CD4-positive, CD25-positive, alpha-beta regulatory T cell (primary cell): ENCODE measurements at places on chromosomes 4 and X.

- DNase-seq = no peak
Observed at GRCh38 chr4:74317616-74318246, 9.5 kb downstream of the EPGN start.

GRCh38 chr4:77344784-77345183 is 187.8 kb downstream of the CCNG2 start:
- DNase-seq = no peak

GRCh38 chr4:100450449-100450848 is 67.4 kb downstream of the EMCN start:
- DNase-seq = no peak

GRCh38 chr4:95362066-95362465 is 186.7 kb downstream of the UNC5C start:
- DNase-seq = no peak

GRCh38 chr4:177308125-177308524 is 1.5 kb upstream of the NEIL3 start:
- no peak for DNase-seq

DNA sequence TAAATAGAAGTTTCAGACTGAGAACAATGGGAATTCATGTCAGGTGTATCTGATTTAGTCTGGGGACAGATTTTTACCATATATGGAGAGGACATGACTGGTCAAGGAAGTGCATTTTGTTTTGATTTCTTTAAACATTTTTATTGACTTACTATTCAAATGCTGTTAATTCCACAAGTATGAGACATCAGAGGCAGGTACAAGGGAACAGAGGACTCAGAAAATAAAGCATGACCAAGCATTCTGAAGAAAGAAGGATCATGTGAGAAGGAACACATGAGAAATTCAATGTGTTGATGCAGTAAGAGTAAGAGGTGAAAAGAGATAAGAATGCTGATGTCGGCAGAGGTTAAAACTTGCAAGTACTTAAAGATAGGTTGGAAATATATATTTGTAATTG is 1452.6 kb downstream of the PCDH7 start:
- no peak for DNase-seq

DNA sequence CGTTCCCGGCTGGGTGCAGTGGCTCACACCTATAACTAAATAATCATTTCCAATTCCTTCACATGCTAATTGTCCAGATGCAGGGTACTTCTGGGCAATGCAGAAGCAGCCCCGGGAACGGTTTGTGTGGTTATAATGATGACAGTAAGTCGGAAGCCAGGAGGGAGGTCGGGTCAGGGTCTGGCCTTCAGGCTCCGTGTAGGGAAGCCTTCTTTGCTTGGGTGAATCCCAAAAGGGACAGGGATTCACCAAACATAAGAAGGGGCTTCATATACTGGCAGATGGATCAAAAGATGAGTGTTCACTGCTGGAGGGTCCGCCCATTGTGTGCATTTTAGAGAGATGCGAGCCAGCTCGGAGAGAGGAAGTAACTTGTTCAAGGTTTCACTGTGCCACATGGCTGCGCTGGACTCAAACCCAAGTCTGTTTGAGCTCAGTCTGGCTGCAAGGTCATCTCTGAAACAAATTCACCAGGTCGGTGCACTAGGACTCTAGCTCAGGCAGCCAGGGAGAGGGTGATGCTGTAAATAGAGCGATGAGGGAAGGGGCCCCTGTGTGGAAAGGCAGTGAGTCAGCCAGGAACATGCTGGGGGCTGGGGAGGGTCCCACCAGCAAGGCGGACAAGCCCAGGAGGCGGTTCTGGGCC is 4.8 kb upstream of the KIAA0232 start:
- no peak for DNase-seq

- no peak for DNase-seq
Observed at GRCh38 chr4:151653548-151653918, 107.3 kb downstream of the GATB start.

- no peak for DNase-seq
Observed at GRCh38 chr4:61501812-61502211, 301.7 kb downstream of the ADGRL3 start.

DNA sequence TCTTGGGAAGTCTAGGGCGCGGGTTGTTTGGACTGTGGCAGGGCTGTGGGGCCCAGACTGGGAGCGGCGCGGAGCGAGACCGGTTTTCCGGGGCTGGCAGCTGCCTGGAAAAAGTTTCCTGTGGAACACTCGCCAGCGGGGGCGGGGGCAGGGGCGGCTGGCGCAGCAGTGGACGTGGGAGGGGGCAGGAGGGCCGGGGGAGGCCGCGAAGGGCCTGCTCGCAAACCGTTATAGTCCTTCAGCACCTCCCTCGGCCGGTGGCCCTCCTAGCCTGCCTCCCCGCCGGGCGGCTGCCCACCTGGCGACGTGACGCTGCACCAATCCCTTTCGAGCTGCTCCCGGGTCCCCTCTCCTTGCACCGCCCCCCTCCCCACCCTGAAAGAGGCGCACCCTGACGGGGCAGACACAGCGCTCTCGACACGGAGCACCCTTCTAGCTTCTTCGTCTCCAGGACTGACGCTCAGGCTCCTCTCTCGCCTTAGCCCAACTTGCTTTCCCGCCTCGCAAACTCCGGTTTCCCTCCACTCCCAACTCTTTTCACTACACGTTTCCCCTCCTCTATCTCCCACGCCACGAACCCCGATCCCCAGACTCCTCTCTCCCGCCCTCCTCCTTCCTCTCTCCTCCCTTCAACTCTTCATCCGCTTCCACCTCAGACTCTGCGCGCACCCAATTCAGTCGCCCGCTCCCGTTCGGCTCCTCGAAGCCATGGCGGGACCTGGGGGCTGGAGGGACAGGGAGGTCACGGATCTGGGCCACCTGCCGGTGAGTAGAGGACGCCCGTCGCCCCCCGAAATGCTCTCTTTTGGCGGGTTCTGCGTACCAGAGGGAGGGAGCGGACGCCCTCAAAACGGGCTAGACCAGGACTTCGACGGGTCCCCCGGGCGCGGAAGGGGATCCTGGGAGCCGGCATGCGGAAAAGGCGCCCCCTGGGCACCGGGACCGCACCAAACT is at the start of gene NRK:
Gene NRK, plus strand, starts transcription at position 402 of the 954 bp plus-strand sequence. Its CDS starts 307 bp downstream, at position 709.
- DNase-seq = no peak

DNA sequence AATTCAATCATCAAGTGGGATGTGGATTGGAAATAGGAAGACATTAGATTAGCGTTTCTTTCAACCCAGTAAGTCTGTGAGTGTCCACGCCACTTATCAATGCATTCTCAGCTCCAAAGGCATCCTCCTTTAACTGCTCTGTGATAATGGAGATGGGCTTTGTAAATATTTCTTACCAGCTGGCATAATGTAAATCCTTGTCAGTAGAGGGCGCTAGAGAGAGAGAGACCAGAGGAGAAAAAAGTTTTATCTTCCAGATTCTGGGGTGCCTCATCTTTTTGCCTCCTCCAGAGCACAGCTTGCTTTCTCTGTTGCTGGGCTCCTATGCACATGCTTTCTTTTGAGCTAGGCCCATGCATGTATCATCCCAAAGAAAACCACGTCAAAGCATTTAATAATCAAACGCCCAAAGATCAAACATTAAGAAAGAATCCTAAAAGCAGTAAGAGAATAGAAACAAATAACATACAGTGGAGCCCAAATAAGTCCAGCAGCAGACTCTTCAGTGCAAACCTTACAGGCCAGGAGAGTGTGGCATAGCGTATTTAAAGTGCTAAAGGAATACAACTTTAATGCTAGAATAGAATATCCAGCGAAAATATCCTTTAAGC is 9.6 kb upstream of the MTMR1 start:
- no peak for DNase-seq

- DNase-seq = no peak
Observed at GRCh38 chr4:122806981-122807679, 19.5 kb upstream of the FGF2 start.

DNA sequence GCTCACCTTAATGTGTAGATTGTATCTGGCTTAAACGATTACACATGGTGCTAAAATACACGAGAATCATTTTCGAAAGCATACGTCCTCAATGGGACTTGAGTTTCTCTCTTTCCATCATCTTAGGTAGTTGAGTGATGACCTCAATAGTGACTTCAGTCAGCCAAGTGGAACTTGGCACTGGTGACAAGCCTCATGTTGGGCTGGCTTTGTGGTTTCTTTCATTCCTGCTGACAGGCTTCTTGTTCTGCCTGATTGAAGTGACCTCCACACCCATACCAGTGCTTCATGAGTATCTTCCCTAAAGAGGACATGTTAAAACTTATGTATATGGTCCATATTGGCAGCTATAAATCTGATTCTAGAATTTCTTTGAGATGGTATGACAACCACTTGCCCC is 159.1 kb upstream of the WDR1 start:
- no peak for DNase-seq

GRCh38 chr4:4541040-4541631 is 712 bp downstream of the STX18 start:
- peak; percentile 52 for DNase-seq

GRCh38 chrX:114162068-114162735 is 421.7 kb upstream of the HTR2C start:
- no peak for DNase-seq

GRCh38 chrX:17187136-17187756 is 187.8 kb upstream of the NHS start:
- DNase-seq = no peak

DNA sequence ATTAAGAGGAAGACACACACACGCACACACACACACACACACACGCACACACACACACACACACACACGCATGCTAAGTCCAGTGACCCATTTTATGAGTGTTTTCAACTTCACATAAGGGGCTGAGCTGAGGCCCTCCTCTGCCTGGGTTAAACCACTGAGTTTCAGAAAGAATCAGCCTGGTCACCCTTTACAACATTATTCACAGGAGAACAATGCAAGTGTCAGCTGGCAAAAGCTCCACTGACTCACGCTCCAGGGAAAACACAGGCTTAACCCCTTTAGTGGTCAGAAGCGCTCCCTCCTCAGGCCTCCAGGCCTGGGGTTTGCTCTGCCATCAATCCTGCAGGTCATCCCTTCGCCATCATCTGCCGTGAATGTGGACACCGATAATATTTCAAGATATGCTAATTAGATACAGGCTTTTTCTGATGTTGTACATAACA is 46.9 kb downstream of the ACOX3 start:
- DNase-seq = no peak

- DNase-seq = no peak
Observed at GRCh38 chrX:17798921-17799320, 61.6 kb downstream of the SCML1 start.

DNA sequence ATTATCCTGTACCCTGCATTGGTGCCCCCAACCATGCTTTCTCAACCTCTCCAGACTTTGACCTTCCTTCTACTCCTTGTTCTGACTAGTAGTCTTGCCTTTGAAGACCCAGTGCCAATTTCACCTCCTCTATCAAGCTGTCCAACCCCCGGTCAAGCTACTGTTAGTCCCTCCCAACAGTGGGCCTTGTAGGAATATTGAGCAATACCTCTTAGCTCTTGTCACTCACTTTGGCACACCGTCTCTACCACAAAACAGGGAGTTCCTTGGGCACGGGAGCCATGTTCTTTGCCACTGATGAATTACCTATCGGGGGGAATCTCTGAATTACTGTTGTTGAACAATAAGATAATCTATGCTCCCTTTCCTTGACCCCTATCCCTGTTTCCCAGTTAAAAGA is 25.2 kb downstream of the LAS1L start:
- DNase-seq = no peak

DNA sequence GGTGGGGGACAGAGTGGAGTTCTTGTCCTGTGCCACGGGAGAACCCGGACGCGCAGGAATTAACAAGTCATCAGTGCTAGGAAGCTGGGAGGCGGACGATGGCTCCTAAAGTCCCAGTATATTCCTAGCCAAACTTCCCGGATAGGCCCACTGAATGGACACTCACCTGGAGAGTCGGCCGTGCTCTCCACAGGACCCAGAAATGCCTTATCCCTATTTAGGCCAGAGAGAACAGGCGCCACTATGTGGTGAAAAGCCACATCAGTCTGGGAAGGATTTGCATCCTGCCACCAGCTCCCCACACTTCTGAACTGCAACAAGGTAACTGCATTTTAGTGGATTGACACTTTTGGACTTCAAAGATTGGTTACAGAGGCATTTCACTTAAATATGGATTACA is 1.1 kb downstream of the CFAP299 start:
- no peak for DNase-seq

GRCh38 chr4:106172861-106173260 is 143.1 kb downstream of the TBCK start:
- DNase-seq = no peak

DNA sequence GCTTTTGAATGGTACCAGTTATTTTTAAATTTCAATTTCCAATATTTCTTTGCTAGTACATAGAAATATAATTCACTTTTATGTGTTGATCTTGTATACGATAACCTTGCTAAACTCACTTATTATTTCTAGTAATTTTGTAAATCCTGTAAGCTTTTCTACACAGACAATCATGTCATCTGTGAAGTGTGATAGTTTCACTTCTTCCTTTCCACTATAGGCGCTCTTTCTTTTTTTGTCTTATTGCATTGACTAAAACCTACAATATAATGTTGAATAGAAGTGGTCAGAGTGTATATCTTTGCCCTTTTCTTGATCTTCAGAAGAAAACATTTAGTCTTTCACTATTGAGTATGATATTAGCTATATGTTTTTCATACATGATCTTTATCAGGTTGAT is 76.6 kb downstream of the ZNF182 start:
- no peak for DNase-seq

DNA sequence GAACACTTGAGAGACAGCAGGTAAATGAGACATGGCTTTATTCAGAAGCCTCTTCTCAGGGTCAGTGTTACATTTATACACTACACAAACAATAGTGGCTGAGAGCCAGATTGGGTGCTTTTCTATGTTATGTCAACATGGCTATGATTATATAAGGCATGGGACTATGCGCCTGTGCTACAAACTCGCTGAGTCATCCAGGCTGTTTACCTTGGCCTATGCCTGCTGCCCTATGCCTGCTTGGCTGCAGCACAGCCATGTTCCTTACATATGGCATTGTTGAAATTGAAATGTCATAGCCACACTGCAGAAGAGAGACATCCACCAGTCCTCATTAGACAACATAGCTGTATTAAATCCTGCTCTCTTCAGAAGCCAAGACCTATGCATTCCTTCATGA is 236.3 kb upstream of the NWD2 start:
- DNase-seq = no peak

DNA sequence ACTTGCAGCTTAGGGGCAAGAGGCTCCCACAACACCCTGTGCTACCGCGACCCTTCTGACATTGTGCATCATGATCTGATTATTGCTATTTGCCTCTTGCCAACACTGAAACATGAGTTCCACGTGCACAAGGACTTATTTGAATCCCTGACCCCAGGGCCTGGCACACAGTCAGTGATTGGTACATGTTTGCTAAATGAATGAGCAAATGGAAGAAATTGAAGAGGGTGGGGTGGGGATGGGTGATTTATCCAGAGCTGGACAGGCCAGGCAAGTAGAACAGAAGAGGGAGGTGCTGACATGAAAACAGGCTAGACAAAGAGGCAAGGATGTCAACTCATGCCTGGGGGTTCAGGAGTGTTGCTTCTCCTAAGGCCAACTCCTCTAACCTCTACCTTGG is 24.9 kb upstream of the RPL39 start:
- DNase-seq = no peak

- no peak for DNase-seq
Observed at GRCh38 chr4:69360271-69360670, 80.0 kb downstream of the UGT2B28 start.
